ENCODE measurements at places on chromosomes 5 and 9.

DNA sequence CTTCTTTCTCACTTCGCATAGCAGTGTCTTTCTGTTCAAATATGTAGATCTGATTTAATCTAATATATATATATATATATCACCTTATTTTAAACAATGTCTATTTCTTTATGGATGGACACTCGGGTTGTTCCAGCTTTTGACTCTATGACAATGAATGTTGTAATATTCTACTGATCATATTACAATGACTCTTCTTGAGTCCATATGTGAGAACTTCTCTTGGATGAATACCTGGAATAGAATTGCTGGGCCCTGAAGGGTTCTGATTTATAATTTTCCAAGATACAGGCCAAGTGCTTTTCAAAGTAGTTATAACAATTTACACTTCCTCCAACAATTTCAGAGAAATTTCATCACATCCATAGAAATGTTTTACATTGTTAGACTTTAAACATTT, 28.8 kb downstream of the NTRK2 start:
- DNase-seq, result no peak

DNA sequence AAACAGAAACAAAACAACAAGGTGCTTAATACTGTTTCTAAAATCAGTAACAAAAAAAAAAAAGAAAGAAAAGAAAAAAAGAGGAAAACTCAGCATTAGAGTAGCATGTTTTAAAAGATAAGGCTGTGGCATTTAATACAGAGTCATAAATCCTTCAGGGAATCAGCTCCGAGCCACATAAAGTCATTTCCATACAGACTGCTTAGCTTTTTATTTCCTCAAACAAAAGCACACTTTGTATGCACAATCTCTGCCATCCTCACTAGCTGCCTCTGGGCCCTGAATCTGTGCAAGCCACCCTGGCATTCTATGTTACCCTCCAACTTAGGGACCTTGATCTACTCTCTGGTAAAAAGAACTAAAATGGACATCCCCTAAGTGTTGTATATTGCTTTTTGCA, 87.6 kb downstream of the SEMA6A start:
- no peak for DNase-seq

DNA sequence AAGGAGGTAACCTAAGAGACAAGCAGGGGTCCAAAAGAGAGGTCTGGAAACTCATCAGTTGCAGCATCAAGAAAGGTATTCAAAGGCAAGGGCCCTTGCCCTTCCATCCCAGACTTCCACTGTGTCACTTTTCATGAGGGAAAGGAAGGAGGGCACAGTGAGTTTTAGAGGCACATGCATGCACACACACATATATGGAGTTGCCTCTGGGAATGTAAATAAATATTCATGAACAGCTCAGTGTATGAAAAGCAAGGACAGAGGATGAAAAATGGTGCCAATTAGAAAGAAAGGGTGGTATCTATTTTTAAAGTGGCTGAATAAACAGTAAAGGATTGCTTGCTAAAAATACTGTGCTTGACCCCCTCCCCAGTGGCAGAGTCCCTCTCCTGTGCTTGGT, 105.3 kb upstream of the LRRTM2 start:
- no peak for DNase-seq

- DNase-seq, result peak; percentile 80
Observed at GRCh38 chr5:147911427-147911826, 5.1 kb upstream of the C5orf46 start.
